ENCODE measurements at places on chromosomes 5 and 9. TPM values are rescaled to one million over a fixed set of nuclear protein-coding genes. Genes with fewer than 3 reads are reported as not detected.

RLN2 gene
- 9.4 TPM for polyA plus RNA-seq

PTPRD gene
- polyA plus RNA-seq, result not detected

KYAT1 gene
- polyA plus RNA-seq, result 10.4 TPM

ORM2 gene
- not detected for polyA plus RNA-seq

DNA sequence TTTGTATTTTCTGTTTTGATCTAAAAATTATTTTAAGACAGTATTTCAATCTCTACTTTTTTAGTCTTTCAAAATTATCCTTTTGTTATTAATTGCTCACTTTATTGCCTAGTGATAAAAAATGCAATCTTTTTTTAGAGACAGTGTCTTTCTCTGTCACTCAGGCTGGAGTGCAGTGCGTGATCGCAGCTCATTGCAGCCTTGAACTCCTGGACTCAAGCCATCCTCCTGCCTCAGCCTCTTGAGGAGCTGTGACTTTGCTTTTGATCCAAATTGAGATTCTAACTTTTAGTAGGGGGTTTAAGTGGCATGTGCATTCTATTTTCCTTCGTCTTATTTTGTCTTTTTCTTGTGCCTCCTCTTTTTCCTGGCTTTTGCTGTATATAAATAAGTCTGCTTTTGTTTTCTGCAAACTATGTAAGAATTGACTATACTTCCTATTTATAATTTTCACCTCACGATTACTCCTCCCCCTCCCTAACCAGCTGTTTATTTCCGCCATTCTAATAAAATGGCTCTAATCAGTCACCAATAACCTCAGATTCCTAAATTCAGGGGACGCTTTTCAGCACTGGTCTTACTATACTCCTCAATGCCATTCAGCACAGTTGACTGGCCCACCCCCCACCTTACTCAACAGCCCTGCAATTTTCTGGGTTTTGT, 32.3 kb downstream of the KLF9 start:
- no peak for DNase-seq

GRCh38 chr5:148556835-148557234, 97.5 kb downstream of the HTR4 start:
- no peak for DNase-seq

- no peak for DNase-seq
Measured at GRCh38 chr9:95305770-95306492, 11.6 kb downstream of the FANCC start.

- peak; percentile 51 for DNase-seq
Measured at GRCh38 chr9:136762915-136763648, 1.2 kb downstream of the LCN15 start.

DNA sequence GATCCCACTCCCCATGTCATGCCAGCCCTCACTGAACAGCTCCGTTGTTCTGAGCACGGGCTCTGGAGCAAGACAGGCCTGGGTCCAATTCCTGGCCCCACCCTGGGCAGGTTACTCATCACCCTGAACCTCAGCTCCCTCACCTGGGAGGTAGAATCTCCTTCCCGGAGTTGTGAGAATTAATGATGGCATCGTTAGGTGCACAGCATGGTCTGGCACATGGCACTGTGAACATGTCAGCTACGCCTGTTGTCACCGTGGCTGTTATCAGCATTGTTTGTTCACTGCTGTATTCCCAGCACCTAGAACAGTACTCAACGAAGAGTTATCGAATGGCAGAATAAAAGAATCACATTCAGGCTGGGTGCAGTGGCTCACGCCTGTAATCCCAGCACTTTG, 43.0 kb downstream of the LRSAM1 start:
- no peak for DNase-seq

DNA sequence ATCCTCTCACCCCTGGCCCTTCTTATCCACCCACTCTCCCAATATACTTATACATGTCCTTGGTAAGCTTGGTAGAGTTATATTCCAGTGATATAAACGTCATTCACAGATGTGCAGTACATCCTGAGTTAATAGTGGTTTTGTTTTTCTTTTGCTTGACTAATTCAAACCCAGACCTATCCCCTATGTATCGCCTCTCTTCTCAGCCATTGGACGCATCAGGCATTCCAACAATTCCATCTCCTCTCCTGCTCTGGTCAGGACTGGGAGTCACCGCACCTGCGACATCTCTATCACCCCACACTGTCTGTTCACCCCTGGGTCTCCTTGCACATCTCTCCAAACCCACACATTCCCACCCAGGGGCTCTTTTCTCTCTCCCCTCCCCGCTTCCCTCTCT, 21.9 kb upstream of the IRX2 start:
- DNase-seq, result no peak

DNA sequence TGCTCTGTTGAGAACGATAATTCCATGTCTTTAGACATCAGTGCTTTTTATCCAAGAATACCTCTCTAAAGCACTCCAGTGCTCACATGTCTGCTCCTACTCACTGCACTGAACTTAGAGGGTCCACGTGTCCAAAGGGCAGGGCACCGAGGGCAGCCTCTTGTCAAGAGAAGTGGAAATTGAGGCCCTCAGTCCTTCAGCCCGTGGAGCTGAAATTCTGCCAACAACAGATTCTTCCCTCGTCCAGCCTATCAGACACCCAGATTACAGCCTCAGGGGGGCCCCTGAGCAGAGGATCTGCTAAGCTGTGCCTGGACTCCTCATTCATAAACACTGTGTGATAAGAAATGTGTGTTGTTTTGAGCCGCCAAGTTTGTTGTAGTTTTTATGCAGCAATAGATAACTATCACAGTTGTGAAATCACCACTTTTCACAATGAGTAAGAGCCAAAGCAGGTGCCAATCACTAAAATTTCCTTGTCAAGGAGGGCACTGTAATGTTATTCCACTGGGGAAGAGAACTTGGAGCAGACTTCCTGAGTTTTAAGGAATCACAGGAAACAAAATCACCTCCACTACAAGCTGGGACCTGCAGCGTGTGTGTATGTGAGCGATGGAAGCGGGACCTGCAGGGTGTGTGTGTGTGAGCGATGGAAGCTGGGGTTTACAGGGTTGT, 58.8 kb upstream of the IGFBPL1 start:
- no peak for DNase-seq

DNA sequence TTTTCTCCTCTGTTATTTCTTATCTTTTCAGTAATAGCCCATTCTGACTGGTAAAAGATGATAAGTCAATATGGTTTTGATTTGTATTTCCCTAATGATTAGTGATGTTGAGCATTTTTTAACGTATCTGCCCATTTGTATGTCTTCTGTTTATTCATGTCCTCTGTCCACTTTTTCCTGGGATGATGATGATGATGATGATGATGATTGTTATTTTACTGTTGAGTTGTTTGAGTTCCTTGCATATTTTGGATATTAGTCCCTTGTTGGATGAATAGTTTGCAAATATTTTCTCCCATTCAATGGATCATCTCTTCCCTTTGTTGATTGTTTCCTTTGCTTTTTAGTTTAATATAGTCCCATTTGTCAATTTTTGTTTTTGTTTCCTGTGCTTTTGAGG, 27.0 kb downstream of the UTP15 start:
- no peak for DNase-seq

- DNase-seq, result peak; percentile 3
Measured at GRCh38 chr5:152349683-152350526, 55.2 kb downstream of the NMUR2 start.

- no peak for DNase-seq
Measured at GRCh38 chr5:94793816-94794198, 175.3 kb downstream of the SLF1 start.

All from naive thymus-derived CD8-positive, alpha-beta T cell (primary cell).